AG04449 (cell line): ENCODE measurements at places on chromosomes 13 and 19.

DNA sequence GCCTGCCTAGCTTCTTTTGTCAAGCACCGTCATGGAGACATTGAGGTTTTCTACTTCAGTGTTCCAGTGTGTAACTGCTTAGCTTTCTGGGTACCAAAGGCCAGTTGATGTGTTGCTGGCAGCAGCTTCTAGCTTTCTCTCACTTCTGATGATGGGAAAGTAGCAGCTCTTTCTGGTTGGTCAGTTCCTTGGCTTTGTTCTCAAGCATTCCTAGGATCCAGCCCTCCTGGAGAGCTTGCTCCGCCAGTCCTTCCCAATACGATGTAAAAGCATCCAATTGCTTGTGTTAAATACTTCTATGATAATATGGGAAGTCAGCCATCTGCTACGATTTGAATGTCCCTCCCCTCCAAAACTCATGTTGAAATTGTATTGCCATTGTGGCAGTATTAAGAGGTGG, 182.8 kb downstream of the UGGT2 start:
- DNase-seq: no peak

DNA sequence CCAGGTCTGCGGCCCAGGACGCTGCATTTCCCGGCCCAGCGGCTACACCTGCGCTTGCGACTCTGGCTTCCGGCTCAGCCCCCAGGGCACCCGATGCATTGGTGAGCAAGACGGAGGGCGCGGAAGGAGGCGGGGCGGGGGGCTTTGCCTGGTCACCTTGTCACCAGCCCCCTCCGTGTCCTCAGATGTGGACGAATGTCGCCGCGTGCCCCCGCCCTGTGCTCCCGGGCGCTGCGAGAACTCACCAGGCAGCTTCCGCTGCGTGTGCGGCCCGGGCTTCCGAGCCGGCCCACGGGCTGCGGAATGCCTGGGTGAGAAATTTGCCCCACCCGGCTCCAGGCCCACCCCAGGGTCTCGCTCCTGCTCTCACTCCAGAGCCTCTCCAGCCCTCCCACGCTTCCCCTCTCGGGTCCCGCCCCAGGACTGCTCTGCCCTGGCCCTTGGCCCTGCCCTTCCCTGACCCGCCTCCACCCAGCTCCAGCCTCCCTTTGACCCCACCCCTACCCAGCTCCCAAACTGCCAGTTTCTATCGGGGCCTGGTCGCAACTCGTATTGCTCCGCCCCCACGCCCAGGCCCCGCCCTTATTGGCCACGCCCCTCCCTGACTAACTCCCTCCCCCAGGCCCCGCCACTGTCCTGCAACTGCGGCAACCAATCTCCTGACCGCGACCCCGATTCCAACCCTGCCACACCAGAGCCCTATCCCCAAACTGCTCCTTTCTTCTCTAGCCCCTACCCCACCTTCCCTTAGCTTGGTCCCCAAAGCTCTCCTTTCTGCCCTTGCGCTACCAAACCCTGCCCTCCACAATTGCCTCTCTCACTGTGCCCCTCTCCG, 8.6 kb downstream of the LTBP4 start:
- no peak for DNase-seq

- no peak for DNase-seq
These were observed 42.5 kb downstream of the RAB20 start for GRCh38 chr13:110519046-110519445.

DNA sequence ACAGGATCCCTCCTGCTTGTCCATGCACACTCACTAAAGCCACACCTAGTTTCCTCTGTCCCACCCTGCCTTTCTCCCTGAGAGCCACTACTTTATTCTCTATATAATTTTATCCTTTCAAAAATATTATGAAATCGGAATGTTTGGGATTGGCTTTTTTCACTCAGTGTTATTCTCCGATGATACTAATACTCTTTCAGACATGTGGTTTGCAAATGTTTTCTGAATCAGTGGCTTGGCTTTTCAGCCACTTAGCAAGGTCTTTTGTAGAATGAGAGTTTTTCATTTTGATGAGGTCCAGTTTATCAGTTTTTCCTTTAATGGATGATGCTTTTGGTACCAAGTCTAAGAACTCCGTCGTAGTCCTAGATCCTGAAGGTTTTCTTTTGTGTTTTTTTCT, 11.6 kb downstream of the SPATA13 start:
- no peak for DNase-seq

GRCh38 chr13:83819611-83820010, 62.7 kb downstream of the SLITRK1 start:
- no peak for DNase-seq

GRCh38 chr19:29893606-29894284, 48.3 kb upstream of the URI1 start:
- DNase-seq: no peak

DNA sequence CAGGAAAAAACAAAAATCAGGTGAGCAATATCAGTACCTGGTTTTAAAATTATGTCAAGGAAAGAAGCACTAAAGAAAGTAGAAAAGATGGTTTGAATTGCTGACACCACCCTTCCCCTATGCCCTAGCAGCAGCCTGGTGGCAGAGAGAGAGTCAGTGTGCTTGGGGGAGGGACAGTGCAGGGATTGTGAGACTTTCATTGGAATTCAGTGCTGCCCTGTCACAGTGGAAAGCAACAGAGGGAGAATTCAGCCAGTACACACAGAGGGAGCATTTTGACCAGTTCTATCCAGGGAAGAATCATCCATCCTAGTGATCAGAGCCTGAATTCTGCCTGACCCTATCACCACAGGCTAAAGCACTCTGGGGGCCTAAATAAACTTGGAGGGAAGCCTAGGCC, 222.4 kb upstream of the PCDH17 start:
- DNase-seq: no peak

DNA sequence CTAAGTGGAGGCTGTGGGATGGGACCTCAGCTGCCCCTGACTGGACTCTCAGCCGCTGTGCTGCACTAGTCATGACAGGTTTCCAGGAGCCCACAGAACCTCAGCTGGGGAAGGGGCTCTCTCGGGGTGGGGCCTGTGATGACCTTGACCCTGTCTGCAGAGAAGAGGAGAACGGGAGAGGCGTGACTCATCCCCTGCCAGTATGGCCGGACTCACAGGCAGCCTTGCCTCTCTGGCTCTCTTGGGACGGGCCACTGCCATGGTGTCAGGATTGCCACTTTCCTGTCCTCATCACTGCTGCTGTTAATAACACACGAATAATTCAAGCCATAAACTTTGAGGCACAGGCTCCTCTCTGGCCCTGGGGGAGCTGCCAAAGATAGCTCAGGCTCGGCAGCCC, 295.3 kb downstream of the UQCRFS1 start:
- DNase-seq: no peak

DNA sequence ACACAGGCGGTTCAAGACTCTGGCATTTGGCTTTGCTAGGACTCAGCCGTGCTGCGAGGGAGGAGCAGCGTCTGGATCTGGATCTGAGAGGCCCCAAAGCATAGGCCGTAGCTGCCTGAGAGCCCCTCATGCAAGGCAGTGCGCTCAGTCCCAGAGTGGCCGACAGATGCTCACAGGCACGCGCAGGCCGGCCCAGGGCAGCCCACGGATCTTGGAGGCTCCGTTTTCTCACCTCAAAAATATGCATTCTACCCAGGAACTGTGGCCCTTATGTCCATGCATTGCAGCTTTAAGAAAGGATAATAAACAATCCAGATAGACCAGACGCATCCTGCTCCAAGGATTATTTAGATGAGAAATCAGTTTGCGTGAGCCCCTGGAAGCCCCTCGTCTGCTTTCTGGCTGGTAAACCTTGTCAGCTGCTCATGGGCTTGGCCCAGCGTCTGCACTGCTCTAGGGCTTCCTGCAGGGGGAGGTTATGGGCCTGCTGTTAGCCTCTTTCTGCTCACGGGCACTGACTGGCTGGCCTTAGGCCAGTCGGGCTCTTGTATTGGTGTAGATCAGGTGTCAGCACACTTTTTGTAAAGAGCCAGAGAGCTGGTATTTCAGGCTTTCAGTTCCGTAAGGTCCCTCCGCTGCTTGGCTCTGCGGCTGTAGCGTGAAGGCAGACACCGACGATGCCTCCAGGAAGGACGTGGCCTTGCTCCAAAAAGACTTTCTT, 24.2 kb downstream of the TEX29 start:
- peak; percentile 23 for DNase-seq

DNA sequence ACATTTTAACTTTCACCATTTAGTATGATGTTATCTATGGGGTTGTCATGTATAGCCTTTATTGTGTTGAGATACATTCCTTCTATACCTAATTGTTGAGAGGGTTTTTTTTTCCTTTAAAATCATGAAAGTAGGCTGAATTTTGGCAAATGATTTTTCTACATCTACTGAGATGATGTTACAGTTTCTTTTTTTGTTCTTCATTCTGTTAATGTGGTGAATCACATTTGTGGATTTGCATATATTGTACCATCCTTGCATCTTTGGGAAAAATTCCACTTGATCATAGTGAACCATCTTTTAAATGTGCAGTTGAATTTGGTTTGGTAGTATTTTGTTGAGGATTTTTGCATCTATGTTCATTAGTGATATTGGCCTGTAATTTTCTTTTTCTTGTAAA, 29.2 kb downstream of the CCNA1 start:
- DNase-seq: no peak

DNA sequence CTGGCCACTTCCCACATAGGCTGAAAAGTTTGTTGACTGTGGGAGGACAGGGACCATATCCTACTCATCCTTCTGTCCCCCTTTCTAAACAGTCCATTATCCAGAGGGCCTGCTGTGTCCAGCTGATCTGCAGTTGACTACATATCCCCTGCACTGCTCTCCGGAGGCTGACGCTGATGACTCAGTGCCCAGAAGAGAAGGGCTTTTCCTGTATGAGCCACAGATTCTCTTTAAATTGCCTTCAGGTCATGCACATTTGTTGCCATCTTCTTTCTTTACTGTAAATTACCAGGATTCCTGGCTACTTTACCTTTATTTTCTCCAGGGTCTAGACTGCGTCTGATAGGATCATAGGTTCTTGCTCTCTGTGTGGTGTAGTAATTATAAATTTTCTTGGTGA, 125.2 kb downstream of the LACC1 start:
- peak; percentile 28 for DNase-seq

DNA sequence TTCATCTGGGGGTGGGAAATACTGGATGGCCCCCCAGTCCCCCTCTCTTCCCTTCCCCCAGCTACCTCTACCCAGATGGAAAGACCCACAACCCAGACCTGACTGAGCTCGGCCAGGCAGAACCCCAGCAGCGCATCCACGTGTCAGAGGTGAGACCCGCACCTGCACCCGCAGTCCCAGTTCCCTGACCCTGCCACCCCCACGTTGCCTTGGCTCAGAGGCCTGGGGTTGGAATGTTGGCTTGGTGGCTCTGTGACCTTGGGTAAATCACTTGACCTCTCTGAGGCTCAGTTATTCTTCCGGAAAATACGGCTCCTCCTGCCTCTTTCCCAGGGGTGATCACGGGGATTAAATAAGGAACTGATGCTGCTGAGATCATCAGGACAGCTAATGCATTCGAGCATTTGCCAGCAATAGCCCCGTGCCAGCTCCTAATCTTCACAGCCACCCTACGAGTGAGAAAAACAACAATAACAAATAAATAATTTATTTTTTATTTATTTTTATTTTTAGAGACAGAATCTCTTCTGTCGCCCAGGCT, 12.3 kb downstream of the CBLC start:
- DNase-seq: no peak

DNA sequence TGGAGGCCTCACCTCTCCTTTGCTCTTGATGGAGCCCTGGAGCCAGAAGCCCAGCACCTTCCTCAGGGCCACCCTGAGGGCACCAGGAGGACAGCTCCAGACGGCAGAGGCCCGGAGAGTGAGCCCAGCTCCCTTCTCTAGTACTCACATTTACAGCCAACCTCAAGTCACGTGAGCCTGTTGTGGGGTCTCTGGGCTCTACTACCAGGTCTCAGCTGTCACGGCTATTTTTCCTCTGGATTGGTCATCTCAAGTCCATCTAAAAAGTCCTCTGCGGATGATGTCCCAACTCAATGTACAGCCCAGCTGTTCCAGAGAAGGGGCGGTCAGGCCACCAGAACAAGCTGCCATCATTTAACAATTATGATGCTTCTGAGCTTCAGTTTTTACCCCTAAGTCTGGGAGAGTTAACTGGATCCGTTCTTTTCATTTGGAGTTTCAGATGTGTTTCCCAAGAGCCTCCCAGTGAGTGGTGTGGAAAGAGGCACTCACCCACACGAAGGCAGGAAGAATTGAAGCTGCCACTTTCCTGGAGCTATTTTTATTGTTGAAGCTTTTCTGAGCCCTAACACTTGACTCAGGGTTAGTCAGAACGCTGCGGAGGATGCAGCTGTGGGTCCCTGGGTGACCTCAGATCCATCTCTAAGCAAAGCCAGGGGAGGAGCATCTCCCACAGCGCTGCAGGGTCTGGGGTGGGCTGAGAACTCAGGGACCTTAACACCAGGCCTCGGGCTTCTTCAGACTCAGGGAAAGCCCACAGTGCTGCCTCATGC, 143.5 kb upstream of the UBL3 start:
- peak; percentile 38 for DNase-seq

DNA sequence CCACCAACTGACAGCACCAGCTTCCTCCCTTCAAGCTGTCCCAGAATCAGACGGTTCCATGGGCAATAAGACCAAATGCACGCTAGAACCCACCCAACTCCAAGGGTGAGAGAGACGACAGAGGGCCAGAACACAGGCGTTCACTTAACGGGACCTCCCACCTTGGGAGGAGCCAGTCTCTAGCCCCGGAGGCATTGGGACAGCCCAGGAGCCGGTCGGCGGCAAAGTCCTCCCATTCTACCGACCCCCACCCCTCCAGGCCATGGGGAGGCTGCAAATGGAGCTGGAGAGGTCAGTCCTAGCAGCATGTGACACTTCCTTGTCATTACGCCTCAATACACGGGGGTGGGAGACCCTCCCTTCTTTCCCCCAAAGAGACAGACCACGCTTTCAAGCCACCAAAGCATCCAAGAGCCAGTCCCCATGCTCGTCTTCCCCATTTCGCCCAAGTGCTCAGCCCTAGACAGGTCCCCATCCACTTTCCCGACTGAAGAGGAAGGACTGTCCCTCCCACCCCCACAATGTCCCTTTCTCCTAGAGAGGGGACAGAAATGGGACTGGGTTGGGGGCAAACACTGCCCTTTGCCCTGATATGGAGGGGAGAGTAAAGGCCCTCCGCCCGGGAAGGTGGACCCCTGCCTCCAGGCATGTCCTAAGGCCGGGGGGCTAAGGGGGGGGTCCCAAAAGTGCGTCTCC, 964 bp downstream of the KHSRP start:
- DNase-seq: peak; percentile 4

- no peak for DNase-seq
These were observed 27.3 kb downstream of the TM9SF2 start for GRCh38 chr13:99528547-99528946.

DNA sequence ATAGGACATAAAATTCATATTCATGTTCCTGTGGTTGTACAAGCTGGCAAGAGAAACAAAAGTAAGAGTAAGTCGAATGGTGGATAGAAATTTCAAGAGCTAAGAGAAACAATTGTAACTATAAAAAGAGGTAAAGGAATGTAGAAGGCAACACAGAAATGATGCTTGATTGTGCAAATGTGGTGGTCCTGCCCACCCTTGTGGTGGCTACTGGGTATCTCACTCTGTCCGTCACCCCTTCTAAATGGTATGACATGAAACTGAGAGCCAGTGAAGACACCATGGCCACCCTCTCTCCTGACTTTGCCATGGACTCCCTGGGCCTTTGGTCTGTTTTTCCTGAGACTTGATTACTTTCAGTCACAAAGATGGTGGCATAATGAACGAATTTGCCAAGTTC, 925.9 kb upstream of the SLITRK6 start:
- no peak for DNase-seq

GRCh38 chr13:74707291-74707690, 573.1 kb upstream of the KLF12 start:
- DNase-seq: no peak

GRCh38 chr13:39776439-39776838, 121.0 kb downstream of the COG6 start:
- peak; percentile 75 for DNase-seq
